Tongue (tissue), 3 donors: ENCODE measurements at places on chromosomes 16 and 17. TPM values are rescaled to one million over a fixed set of nuclear protein-coding genes. Genes with fewer than 3 reads are reported as not detected.

The CRHR1 gene
- total RNA-seq, result 0.41 TPM

The CHD9NB gene
- 1.4 TPM for total RNA-seq

The CLDN7 gene
- total RNA-seq, result 22.2 TPM

The CHCT1 gene
- total RNA-seq, result not detected

The SOCS1 gene
- 5.1 TPM for total RNA-seq

The EDC4 gene
- total RNA-seq, result 67.6 TPM

- DNase-seq, result no peak
Measured at GRCh38 chr16:88522276-88522949, 47.8 kb upstream of the ZC3H18 start.

GRCh38 chr17:79563237-79564013 lies 47.4 kb downstream of the RBFOX3 start:
- no peak for DNase-seq

DNA sequence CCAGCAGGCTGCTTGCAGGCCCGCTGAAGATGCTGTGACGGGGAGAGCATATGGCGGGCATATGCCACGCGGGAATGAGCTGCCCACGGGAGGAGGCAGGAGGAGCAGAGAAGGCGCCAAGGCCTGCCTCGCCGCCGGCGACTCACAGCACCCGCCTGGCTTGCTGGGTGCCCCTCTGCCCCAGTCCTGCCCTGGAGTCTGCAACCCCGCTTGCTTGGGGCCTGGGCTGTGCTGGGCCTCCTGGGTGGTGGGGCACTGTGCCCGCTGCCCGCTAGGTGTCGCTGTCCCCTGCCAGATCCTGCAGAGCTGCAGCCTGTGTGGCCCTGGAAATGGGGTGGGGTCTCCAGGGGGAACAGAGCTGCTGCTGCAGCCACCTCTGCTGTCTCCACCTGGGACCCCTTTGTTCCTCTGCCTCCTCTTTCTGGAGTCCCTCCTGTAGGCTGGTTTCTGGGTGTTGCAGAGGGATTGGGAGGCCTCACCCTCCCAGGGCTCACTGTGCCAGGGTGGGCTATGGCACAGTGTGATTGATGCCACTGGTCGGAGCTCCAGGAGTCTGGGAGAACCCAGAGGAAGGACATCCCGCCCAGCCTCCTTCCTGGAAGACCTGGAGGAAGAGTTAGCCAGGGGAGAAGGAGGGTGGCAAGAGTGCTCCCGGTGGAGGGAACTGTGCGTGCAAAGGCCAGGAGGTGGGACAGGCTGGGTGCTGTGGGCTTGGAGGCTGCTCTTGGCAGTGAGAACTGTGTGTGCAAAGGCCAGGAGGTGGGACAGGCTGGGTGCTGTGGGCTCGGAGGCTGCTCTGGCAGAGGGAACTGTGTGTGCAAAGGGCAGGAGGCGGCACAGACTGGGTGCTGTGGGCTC lies 141.0 kb upstream of the CIBAR2 start:
- peak; percentile 65 for DNase-seq

DNA sequence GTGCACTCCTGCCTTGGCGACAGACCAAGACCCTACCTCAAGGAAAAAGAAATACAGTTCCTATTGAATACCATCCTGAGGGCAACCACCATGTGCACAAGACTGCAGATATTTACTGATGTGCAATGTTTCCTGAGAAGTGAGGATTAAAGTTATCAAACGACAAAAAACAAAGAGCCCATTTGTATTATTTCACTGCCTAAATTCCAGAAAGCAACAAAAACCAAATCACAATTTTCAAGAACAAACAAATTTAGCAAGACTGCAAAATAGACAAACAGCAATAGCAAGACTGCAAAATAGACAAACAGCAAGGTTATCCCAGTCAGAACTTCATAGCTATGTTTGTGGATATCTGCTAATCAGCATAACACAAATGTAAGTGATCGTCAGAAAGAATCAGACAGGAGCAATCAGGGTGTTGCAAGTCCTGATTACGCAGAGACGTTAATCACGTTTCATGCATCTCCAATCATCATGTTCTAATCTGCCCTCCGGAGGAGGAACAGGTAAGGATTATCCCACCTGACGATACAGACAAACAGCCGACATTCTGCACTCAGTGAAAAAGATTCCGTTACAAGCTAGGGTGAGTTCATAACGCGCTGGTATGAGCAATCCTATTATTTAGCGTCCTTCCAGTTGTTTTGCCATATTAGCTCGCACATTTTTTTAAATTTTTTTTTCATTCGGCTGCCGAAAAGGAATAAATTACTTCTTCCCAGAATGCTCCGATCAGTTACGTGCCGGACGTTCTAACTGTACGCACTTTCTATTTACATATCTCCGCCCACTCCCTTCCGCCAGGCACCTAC lies 2.9 kb downstream of the TMEM107 start:
- DNase-seq, result peak; percentile 98

- peak; percentile 51 for DNase-seq
Measured at GRCh38 chr17:10557422-10557821, 8.0 kb upstream of the MYH2 start.

- DNase-seq, result no peak
Measured at GRCh38 chr17:56099649-56100048, 53.6 kb upstream of the ANKFN1 start.

DNA sequence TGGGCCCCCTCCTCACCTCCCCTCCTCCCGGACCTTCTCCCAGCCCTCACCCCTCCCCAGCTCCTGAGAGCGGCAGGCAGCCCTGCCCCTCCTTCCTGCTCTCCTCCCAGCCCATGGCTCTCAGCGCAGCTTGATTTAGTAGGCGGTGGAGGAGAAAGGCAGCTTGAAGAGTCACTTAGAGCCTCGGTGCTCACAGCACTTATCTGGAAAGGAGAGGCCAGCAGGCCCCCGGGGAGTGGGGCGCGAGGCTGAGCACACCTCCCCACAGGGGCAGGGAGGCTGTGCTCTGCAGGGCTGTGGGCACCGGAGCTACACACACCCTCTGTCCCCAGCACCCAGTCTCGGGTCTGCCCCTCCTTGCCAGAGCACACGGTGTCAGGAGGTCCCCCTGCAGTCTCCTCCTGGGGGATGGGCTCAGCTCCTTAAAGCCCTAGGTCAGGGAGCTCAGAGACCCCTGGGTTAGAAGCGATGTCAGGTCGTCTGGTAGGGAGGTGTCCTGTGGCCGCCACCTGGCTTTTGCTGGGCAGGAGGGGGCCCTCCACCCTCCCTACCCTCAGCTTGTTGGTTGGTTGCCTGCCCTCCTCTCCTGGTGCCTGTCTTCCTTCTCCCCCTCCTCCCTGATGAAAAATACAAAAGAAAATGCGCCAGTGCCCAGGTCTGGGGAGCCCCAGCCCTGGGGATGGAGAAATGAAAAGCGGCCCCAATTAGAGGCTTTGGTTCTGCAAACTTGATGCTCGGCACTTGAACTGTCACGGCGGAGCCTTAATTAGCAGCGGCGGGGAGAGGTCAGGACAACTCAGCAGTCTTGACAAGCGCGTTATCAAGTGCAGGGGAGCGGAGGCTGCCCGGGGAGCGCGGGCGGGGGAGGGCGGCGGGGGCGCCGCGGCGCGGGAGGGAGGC lies 151.1 kb upstream of the GSE1 start:
- peak; percentile 75 for DNase-seq

DNA sequence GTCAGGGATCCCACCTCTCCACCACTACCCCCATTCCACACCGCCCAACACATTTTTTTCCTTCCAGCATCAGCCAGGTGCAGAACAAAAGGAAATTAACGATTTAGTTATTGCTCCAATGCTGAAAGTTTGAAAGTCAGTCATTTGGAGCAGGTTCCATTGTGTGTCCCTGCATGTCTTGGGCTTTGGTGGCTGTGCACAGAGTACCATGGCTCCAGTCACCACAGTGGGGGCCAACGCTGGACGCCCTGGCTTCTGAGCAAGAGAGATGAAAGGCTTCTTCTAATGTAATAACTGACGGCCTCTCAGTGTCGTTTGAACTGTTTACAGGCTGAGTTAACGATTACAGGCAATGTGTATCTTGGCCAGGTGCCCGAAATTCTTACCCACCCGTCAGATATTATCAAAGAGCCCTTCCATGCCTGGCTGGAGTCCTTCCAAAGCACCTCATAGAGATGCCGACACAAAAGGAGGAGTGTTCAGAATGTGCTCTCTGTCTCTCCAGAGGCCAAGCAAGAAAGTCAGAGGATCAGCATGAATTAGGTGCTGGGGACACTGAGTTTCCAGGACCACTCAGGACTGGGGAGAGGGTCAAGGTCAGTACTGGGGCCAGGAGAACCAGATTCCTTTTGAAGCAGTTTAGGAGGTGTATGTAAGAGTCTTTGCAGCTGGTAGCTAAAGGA lies 25.9 kb downstream of the RNF43 start:
- peak; percentile 62 for DNase-seq

- peak; percentile 56 for DNase-seq
Measured at GRCh38 chr17:73639932-73640331, 4.3 kb downstream of the SDK2 start.

- DNase-seq, result peak; percentile 100
Measured at GRCh38 chr17:42388381-42389134, at the start of gene STAT3. Gene STAT3 (minus strand): TSS chr17:42388442. CDS start chr17:42348516, 39,926 bp downstream.

- DNase-seq, result peak; percentile 60
Measured at GRCh38 chr17:44557651-44558285, 484 bp downstream of the FZD2 start.

DNA sequence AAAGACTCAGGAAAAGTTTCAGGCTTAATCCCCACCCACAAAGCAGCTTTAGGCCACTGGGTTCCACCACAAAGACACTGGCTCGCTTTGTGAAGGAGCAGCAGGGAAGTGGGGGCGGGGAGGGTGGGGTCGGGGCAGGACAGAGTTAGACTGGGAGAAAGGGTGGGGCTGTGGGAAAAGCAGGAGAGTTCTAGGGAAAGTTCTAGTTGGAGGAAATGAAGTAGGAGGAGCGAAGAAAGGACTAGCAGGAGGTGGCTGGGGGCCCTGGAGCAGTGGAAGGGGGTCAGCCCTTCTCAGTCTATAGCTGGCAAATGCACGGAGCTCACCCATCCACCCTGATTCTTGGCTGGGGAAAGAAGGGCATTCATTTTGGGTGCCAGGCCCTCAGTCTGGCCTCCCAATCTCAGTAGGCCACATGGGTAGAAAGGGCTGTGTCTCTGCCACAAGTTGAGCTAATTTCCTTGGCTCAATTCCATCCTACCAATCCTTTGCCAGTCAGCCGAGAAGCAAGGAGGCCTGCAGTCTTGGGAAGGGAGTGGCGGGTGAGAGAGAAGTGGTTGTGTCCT lies 4.6 kb downstream of the INPP5K start:
- peak; percentile 81 for DNase-seq

- DNase-seq, result no peak
Measured at GRCh38 chr16:57969451-57970123, 1.3 kb downstream of the CNGB1 start.
